Fibroblast of lung (primary cell): ENCODE measurements at places on chromosomes 13 and 19. TPM values are rescaled to one million over a fixed set of nuclear protein-coding genes. Genes with fewer than 3 reads are reported as not detected.

WDR62 gene
- 0.26 and 2.8 TPM in 2 replicates for total RNA-seq

TLE6 gene
- 0.51 and 1.7 TPM in 2 replicates for total RNA-seq

CNFN gene
- not detected in 2 replicates for total RNA-seq

POU4F1 gene
- not detected in 2 replicates for total RNA-seq

GRCh38 chr13:86403181-86403580, 604.0 kb upstream of the SLITRK6 start:
- no peak overlapping the region for H3K4me3 ChIP-seq
- no peaks in the 10 kb centered on the region for H3K27me3 ChIP-seq
- no peak for DNase-seq
- no peaks in the 10 kb centered on the region for H3K36me3 ChIP-seq
- H3K4me1 ChIP-seq: no peaks in the 10 kb centered on the region
- H3K27ac ChIP-seq: no peak overlapping the region

- H3K27ac ChIP-seq: no peak overlapping the region
- no peak overlapping the region for H3K4me3 ChIP-seq
- no peak for DNase-seq
- H3K27me3 ChIP-seq: no peaks in the 10 kb centered on the region
- H3K4me1 ChIP-seq: no peaks in the 10 kb centered on the region
- H3K36me3 ChIP-seq: no peaks in the 10 kb centered on the region
Measured at GRCh38 chr13:54373211-54373610, 1344.6 kb downstream of the OLFM4 start.

- no peaks in the 10 kb centered on the region for H3K4me1 ChIP-seq
- H3K27ac ChIP-seq: no peak within 1 kb of the TSS
- H3K4me3 ChIP-seq: no peak within 1 kb of the TSS
- DNase-seq: no peak
- H3K27me3 ChIP-seq: no peaks in the 10 kb centered on the region
Measured at GRCh38 chr19:41114132-41114531, at the start of gene CYP2F1. Gene CYP2F1, plus strand, starts transcription at chr19:41114432. Its CDS starts 1,757 bp downstream, at chr19:41116189.

DNA sequence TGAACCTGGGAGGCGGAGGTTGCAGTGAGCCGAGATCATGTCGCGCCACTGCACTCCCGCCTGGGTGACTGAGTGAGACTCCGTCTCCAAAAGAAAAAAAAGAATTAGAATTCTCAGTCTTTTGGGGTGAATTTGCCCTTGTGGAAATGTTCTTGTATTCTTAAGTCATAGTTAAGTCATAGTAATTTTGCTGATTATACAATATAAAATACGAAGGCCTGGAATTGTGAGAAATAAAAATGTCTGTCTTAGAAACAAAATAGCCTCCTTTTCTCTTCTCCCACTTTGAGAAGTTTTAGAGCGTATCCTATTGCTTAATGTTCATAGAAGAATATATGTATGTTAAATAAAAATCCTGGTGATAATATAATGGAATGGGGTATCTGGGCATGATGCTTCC, 18.1 kb downstream of the SUGT1 start:
- peaks cover 6% of the 10 kb centered on the region for H3K36me3 ChIP-seq
- H3K27ac ChIP-seq: no peak overlapping the region

- H3K27ac ChIP-seq: peak overlapping the region; percentile 96
- no peaks in the 10 kb centered on the region for H3K36me3 ChIP-seq
- DNase-seq: peak; percentile 98
Measured at GRCh38 chr19:47663435-47663910, 49.7 kb upstream of the EHD2 start.

DNA sequence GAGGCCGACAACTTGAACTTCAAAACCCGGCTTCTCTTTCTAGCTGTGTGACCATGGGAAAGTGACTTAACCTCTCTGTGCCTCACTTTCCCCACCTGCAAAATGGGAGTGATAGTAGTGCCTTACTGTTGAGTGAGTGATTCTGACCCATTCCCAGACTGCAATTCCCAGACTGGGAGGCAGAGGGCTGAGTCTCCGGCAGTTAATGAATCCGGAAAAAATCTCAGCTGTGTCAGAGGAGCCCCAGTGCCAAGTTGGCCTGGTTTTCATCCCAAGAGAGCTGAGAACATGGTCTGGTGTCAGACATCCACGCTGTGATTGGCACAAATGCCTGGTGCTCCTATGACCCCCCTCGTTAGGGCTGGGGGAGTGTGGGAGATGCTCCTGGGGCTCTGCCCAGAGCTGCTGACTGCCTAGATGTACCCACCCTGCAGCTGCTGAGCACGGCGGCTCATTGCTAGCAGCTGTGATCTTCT, 50.0 kb downstream of the PIN1 start:
- H3K36me3 ChIP-seq: no peaks in the 10 kb centered on the region
- no peaks in the 10 kb centered on the region for H3K27me3 ChIP-seq
- no peak overlapping the region for H3K4me3 ChIP-seq
- H3K4me1 ChIP-seq: no peaks in the 10 kb centered on the region

GRCh38 chr13:105990256-105990958, 545.1 kb downstream of the EFNB2 start:
- H3K36me3 ChIP-seq: no peaks in the 10 kb centered on the region
- DNase-seq: peak; percentile 47
- H3K27ac ChIP-seq: no peak overlapping the region
- H3K4me3 ChIP-seq: no peak overlapping the region
- no peaks in the 10 kb centered on the region for H3K27me3 ChIP-seq

- H3K27ac ChIP-seq: no peak overlapping the region
- H3K4me1 ChIP-seq: no peaks in the 10 kb centered on the region
- peak; percentile 15 for DNase-seq
- H3K27me3 ChIP-seq: no peaks in the 10 kb centered on the region
- no peak overlapping the region for H3K4me3 ChIP-seq
Measured at GRCh38 chr19:52331757-52332156, 4.3 kb upstream of the ZNF610 start.

- peaks cover 2% of the 10 kb centered on the region for H3K4me1 ChIP-seq
- H3K27me3 ChIP-seq: no peaks in the 10 kb centered on the region
- no peak overlapping the region for H3K4me3 ChIP-seq
- no peak overlapping the region for H3K27ac ChIP-seq
Measured at GRCh38 chr13:75864718-75865117, 228.6 kb downstream of the LMO7 start.

- H3K4me3 ChIP-seq: peak overlapping the region; percentile 76
- peak overlapping the region; percentile 91 for H3K27ac ChIP-seq
- no peaks in the 10 kb centered on the region for H3K27me3 ChIP-seq
Measured at GRCh38 chr19:42279155-42279901, 10.3 kb downstream of the CIC start.

- H3K27me3 ChIP-seq: no peaks in the 10 kb centered on the region
- no peak overlapping the region for H3K27ac ChIP-seq
- H3K36me3 ChIP-seq: no peaks in the 10 kb centered on the region
- no peak overlapping the region for H3K4me3 ChIP-seq
Measured at GRCh38 chr13:41782086-41782485, 178.8 kb downstream of the VWA8 start.

DNA sequence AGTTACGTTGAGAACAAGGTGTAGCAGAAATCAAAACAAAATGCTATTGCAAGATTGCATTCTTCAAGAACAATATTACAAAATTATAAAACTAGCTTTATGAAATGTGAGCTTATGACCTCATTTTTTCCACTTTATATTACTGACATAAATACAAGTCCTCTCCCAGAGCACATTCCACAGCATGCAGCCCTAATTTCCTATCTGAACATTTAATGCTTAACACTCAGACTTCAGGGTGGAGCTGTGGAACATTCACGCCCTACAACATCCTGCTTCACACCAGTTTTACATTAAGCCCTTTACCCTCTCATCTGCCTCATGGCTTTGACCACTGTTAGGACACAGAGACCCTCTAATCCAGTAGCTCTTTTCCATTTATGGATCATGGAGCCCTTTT, 65.5 kb downstream of the EPSTI1 start:
- no peak overlapping the region for H3K4me3 ChIP-seq
- DNase-seq: no peak
- H3K27me3 ChIP-seq: no peaks in the 10 kb centered on the region
- no peak overlapping the region for H3K27ac ChIP-seq
- no peaks in the 10 kb centered on the region for H3K4me1 ChIP-seq
- no peaks in the 10 kb centered on the region for H3K36me3 ChIP-seq

DNA sequence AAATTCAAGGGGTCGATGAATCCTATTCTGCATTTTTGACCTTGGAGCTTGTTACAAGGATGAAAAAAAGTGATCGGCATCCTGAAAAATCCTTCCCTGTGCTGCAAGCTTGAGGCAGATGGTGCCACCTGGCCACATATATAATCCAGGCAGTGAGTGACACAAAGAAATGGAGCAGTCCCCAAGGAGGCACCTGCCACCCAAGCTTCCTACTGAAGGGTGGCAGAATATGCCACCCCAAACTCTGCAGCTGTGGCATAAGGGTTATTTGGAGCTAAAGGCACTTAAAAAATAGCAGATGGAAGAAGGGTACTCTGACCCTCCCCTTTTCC, 15.4 kb downstream of the TMEM272 start:
- DNase-seq: no peak
- H3K4me3 ChIP-seq: no peak overlapping the region

- H3K27ac ChIP-seq: no peak overlapping the region
- no peak overlapping the region for H3K4me3 ChIP-seq
- H3K36me3 ChIP-seq: no peaks in the 10 kb centered on the region
- H3K27me3 ChIP-seq: no peaks in the 10 kb centered on the region
- no peaks in the 10 kb centered on the region for H3K4me1 ChIP-seq
Measured at GRCh38 chr13:111929036-111929616, 137.8 kb upstream of the SOX1 start.

DNA sequence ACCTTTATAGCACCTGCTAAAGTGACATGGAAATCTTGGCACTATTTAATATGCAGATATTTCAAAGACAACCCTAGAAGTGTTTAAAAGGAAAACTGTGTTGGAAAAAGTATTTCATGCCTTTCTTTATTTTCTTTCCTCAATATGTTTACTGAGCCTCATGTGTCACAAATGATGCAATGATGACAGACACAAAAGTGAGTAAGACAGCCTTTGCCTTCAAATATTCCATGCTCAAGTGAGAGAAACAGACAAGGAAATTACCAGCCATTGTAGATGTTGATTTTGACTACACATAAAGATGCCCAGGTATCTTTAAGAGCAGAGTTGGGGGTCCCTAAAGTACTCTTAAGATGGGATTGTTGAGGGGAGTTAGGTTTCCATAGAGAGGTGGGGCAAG, 48.0 kb upstream of the TPP2 start:
- DNase-seq: no peak
- H3K4me1 ChIP-seq: no peaks in the 10 kb centered on the region
- H3K27ac ChIP-seq: no peak overlapping the region
- no peaks in the 10 kb centered on the region for H3K27me3 ChIP-seq

GRCh38 chr13:111040830-111041229, 74.3 kb upstream of the ARHGEF7 start:
- no peak for DNase-seq
- H3K27ac ChIP-seq: no peak overlapping the region
- no peaks in the 10 kb centered on the region for H3K36me3 ChIP-seq
- no peaks in the 10 kb centered on the region for H3K27me3 ChIP-seq
- peaks cover 4% of the 10 kb centered on the region for H3K4me1 ChIP-seq

DNA sequence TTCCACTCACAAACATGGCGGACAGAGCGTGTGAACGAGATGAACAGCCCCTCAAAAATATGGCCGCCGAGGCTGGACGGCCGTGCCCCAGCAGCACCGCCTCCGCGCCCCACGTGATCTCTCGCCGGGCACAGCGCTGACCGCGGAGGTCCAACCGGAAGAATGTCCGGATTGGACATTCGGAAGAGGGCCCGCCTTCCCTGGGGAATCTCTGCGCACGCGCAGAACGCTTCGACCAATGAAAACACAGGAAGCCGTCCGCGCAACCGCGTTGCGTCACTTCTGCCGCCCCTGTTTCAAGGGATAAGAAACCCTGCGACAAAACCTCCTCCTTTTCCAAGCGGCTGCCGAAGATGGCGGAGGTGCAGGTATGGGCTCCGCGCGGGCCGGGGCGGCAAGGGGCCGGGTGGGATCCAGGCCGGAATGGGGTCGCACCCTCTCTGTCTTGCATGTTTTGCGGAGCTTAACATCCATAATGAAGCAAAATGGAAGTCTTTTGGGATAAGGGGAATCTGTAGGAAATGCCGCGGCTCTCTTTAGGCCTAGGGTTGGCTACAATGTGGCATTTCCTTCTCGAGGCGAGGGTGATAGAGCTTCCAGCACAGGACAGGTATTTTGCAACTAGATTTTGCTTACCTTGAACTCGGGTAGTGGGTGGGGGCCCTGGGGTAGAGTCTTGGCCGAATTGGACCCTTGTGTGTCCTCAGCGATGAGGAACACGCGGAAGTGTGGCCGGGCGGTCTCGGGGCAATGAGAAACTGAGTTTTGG, at the start of gene RPL13A:
RPL13A (plus strand) TSS at position 332 of the 769 bp plus-strand sequence; CDS start at position 354, 22 bp downstream.
- H3K4me1 ChIP-seq: peaks cover 10% of the 10 kb centered on the region
- H3K27ac ChIP-seq: peak within 1 kb of the TSS; percentile 90
- peaks cover 27% of the 10 kb centered on the region for H3K36me3 ChIP-seq
- no peaks in the 10 kb centered on the region for H3K27me3 ChIP-seq
- H3K4me3 ChIP-seq: peak within 1 kb of the TSS; percentile 89
- peak; percentile 100 for DNase-seq

- H3K4me1 ChIP-seq: no peaks in the 10 kb centered on the region
- DNase-seq: no peak
- H3K27me3 ChIP-seq: no peaks in the 10 kb centered on the region
Measured at GRCh38 chr13:23385931-23386330, 47.6 kb downstream of the SACS start.

DNA sequence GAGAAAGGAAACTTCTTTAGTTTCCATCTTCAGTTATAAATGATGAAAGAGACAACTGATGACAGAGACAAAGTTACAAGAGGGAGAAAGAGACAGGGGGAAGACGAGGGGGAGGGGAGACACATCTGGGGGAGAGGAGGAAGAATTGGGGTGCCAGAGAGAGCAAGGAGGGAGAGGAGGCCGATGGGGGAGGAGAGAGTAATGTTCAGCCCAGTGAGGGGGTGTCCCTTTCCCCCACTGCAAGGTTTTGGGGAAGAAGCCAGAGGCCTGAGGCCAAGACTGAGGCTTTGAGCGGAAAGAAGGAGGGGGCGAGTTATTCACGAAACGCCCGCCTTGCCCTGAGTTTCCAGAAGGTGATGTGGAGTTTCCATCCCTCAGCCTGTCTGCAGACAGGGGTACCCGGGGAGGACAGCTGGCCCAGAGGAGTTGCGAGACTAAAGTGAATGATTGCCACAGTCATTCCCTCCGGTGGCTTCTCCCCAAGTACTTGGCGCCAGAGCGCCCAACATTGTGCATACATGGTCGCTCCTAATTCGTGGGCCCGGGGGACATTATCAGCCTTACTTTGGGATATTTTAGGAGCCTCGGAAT, 558 bp upstream of the PPAN start:
- H3K27me3 ChIP-seq: no peaks in the 10 kb centered on the region
- H3K36me3 ChIP-seq: peaks cover 19% of the 10 kb centered on the region
- H3K4me3 ChIP-seq: no peak overlapping the region
- DNase-seq: no peak

GRCh38 chr13:105906746-105907145, 628.7 kb downstream of the EFNB2 start:
- no peak overlapping the region for H3K27ac ChIP-seq
- H3K4me1 ChIP-seq: no peaks in the 10 kb centered on the region
- DNase-seq: no peak
- H3K36me3 ChIP-seq: no peaks in the 10 kb centered on the region
